Psoas muscle (tissue), 8 donors: ENCODE measurements at places on chromosomes 5 and 9. TPM values are rescaled to one million over a fixed set of nuclear protein-coding genes. Genes with fewer than 3 reads are reported as not detected.

- no peak for DNase-seq
Measured at GRCh38 chr5:134594797-134595457, 37.7 kb downstream of the SAR1B start.

- no peak for DNase-seq
Measured at GRCh38 chr9:105331160-105331559, 86.7 kb downstream of the SLC44A1 start.

- no peak for DNase-seq
Measured at GRCh38 chr5:73998489-73998888, 372.5 kb downstream of the ARHGEF28 start.

DNA sequence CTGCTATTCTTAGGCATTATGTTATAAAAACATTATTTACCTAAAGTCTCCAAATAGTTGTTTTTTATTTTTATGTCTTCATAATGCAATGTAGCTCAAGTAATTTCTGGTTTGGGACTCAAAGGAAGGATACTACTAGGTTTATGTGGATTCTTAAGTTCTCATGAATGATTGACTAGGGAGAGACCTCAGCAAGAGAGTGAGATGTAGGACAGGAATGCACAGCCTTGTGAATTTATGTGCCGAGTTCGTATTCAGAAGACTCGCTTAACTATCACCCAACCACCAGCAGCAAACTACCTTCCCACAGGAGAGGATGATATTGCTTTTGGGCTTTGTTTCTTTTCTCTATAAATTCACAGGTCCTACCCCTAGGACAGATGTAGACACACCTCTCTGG, 282.9 kb downstream of the ARHGEF28 start:
- DNase-seq, result no peak

The RASEF gene
- total RNA-seq, result not detected

- DNase-seq, result no peak
Measured at GRCh38 chr5:80048084-80048780, 13.1 kb downstream of the THBS4 start.

DNA sequence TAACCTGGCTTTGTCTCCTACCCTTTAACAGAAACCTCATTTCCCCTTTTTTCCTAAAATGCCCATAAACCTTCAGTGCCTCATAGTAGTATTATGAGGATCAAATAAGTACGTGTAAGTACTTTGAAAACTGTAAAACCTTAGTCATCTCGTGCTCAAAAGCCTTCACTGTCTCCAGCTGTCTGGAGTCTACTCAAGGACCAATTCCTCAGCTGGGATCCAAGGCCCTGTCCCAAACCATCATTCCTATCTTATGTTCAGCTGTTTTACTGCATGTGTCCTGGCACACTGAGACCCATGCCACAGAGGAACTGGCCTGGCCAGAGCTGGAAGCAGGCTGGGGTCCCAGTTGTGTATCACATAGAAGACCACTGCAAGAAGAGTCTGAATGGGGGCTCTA, 15.9 kb downstream of the ADAMTSL1 start:
- DNase-seq, result no peak

The TNC gene
- 7.6 TPM for total RNA-seq

The ZNF608 gene
- 7.3 TPM for total RNA-seq

The ITGA2 gene
- 0.71 TPM for total RNA-seq

GRCh38 chr5:159451197-159452052, 121.1 kb upstream of the IL12B start:
- DNase-seq, result no peak

GRCh38 chr5:140112685-140113179, 1.2 kb upstream of the PURA start:
- DNase-seq, result no peak

GRCh38 chr5:136194576-136194975, 1.6 kb upstream of the SMIM32 start:
- DNase-seq, result no peak

The TEX48 gene
- not detected for total RNA-seq

- DNase-seq, result no peak
Measured at GRCh38 chr5:115979201-115980041, 17.1 kb downstream of the LVRN start.

The RGS7BP gene
- total RNA-seq, result 1.5 TPM

DNA sequence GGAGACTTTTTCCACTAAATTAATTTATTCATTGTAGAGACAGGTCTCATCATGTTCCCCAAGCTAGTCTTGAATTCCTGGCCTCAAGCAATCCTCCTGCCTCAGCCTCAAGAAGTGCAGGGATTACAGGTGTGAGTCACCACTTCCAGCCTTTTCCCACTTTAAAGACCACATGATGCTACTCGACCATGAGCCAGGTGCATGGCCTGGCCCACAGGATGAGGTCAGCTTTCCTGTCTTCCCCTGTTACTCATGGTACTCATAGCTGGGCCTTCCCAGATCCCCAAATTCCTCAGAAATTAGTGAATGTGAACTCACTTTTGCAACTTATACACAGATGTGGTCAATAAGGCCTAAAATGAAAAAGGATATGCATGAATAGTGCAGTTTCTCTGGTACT, 395.9 kb downstream of the SEMA5A start:
- no peak for DNase-seq

The SOWAHA gene
- not detected for total RNA-seq

DNA sequence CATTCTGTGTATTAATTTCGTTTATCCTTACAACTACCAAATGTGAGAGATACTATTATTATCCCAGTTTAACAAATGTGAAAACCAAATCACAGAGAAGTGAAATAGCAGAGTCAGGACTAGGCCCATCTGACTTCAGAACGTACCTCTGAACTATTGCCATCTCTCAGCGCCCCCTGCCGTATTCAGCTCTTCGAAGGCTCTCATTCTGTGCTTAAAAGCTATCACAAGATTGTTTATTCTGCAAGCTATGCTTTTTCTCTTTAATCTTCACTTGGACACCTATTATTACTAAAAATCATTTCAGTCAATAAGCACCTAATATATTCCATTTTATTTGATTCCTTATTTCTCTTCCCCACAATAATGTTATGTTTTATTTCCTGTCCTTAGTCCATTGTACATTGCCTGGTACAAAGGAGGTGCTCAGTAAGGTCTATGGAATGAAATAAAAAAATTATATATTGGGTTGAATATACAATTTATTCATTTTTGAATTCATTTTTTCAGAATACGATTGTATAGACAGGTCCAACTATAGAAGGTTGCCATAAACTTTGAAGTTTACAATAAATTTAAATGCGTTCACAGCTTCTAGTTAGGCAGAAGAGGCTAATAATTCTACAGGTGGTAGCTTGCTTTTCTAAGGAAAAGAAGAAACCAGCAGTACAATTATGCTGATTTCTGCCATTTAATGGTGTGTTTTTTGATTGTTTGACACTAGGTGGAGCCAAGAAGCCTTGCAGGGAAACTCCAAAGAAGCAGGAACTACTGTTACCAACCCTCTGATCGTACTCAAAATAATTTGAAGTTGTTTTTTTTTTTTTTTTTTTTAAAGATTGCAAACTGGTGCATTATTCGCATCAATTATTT, 202.2 kb upstream of the DMRTA1 start:
- DNase-seq, result peak; percentile 45

The FOXD4L6 gene
- total RNA-seq, result not detected

DNA sequence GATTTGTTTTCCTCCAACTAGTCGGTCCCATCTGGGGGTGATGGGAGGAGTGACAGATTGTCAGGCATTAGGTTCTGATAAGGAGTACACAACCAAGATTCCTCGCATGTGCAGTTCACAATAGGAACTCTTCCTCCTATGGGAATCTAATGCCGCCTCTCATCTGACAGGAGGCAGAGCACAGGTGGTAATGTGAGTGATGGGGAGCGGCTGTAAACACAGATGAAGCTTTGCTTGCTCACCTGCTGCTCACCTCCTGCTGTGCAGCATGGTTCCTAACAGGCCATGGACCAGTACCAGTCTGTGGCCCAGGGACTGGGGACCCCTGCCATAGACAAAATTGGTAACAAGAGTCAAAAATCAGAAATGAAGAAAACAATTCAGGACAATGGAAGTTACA, 173.3 kb upstream of the HMHB1 start:
- no peak for DNase-seq

The SYNPO gene
- 745 TPM for total RNA-seq

The MTAP gene
- 11.0 TPM for total RNA-seq

GRCh38 chr5:11048760-11049159, 287.7 kb upstream of the DAP start:
- no peak for DNase-seq

DNA sequence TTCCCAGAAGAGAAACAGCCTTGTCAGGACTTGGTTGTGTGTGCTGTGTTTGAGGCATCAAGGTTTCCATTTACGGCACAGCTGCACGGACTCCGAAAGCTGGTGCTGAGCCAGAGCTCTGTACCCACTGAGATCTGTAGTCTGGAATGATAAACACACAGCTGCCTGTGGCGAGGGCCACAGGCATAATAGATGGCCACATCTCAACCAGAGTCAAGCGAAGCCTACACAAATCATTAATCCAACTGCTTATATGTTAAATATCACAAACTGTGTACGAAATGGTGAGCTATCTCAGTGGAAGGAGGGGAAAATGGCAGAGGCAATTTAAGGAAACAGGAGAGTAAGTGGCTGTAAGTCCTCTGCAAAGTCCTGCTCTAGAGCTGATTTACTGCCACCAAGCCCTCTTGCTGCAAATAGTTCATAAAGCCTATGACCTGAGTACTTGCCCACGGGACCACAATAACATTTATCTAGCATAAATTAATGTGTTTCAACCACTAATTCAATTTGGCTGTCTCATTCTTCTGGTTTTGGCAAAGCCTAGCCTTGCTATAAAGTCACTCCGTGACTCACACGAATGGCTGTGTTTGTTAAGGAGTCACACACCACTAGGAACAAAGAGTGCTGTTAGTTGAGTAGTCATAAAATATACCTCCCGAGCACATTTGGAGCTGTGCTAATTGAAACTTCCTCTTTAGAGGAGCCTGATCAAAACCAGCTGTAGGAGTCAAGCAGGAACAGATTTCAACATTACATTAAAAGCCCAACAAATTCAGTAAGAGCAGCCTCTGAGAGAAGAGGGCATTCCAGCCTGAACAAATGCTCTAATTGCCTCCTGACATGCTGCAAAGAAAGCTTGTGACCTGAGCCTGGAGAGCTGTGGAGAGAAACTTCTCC, 738.6 kb upstream of the ZNF608 start:
- DNase-seq, result peak; percentile 61

The GRXCR2 gene
- not detected for total RNA-seq

The SH3RF2 gene
- 37.1 TPM for total RNA-seq

- DNase-seq, result no peak
Measured at GRCh38 chr5:94505327-94506068, 112.9 kb downstream of the KIAA0825 start.

- peak; percentile 51 for DNase-seq
Measured at GRCh38 chr9:137304383-137305059, 2.5 kb upstream of the NRARP start.

GRCh38 chr9:35510754-35511428, 21.0 kb downstream of the RUSC2 start:
- peak; percentile 83 for DNase-seq

The ABO gene
- total RNA-seq, result 0.37 TPM

The PCDHGC4 gene
- total RNA-seq, result 1.2 TPM

The CARTPT gene
- not detected for total RNA-seq

GRCh38 chr5:122849771-122850170, 4.4 kb downstream of the SNX24 start:
- DNase-seq, result no peak

The F2RL2 gene
- not detected for total RNA-seq

The CMYA5 gene
- 1,322 TPM for total RNA-seq

DNA sequence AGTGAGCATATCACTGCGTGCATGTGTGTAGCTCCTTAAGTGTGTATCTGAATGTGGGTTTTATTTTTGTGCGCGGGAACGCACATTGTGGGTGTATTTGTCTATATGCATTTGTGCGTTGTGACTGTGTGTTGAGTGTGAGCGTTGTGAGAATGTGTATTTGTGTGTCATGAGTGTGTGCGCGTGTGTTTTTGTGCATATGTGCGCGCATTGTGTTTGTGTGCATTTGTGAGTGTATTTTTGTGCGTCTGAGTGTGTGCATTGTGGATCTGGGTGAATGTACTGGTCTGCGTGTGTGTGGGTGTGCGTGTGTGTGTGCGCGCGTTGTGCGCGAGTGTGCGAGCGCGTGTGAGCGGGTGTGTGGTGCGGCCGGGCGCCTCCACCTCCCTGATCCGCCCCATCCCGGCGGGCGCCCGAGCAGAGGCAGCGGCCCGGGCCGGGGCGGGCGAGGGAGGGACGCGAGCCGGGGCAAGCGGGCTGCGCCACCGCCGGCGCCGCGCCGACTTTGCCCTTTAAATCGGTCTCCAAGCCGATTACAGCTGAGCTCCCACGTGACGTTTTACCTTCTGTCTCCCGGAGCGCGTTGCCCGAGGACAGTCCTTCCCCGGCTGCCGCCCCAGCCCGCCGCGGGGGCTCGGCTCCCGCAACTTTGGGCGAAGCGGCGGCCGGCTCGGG, at the start of gene RASGRF2:
Gene RASGRF2 (plus strand): TSS at position 596 of the 675 bp plus-strand sequence. CDS start 376 bp downstream, outside the sequence.
- peak; percentile 18 for DNase-seq

DNA sequence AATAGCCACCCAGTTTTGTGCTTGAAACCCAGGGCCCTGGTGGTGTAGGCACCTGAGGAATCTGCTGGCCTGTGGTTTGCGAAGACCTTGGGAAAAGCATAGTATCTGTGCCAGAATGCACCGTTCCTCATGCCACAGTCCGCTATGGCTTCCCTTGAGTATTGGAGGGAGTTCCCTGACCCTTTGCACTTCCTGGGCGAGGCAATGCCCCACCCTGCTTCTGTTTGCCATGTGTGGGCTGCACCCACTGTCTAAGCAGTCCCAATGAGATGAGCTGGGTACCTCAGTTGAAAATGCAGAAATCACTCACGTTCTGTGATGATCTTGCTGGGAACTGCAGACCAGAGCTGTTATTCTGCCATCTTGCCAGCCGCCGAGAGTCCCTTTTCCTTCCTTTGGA, 483.5 kb downstream of the AGTPBP1 start:
- DNase-seq, result no peak

GRCh38 chr5:95725937-95726810, 5.0 kb upstream of the RHOBTB3 start:
- no peak for DNase-seq

GRCh38 chr5:50501491-50502228, 60.6 kb upstream of the EMB start:
- no peak for DNase-seq

GRCh38 chr5:39031041-39031440, 43.2 kb downstream of the RICTOR start:
- DNase-seq, result no peak

DNA sequence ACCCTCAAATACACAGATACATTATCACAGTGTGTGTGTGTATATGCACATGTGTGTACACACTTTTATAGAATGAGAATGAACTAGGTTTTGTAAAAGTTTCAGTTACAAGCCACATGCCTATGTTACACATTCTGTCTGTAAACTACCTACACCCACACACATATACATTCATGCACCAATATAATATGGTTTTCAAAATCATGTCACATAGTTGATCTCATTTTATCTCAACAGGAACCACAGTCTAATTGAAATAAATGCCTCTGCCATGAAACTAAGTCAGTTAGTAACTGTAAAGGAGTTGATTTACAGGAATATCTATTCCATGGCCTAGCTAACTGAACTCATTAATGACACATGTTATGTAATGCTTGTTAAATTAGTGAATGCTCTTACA, 646.6 kb downstream of the PDE4D start:
- DNase-seq, result no peak

The GPX8 gene
- total RNA-seq, result 3.4 TPM

- peak; percentile 84 for DNase-seq
Measured at GRCh38 chr5:1385395-1386273, 40.7 kb upstream of the CLPTM1L start.

The RFESD gene
- 3.2 TPM for total RNA-seq
